Fibroblast of the conjunctiva (primary cell): ENCODE measurements at places on chromosomes 5 and 9.

DNA sequence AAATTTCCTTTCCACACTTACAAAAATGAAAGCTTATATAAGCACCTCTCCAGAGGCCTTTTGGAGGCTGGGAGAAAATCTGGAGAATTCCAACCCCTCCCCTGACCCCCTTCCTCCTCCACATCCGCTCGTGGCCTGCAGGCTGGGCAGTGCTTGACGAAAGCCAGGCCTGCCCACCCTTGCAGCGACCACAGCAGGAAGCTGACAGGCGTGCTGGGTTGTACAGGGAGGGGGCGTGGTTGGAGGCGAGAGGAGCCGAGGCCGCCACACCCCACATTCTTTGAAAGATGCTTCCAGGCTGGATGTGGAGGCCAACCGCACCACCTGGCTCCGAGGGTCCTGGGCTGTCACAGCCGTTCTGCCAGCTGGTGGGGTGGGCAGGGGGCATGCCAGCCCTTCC lies 47.8 kb upstream of the IER5L start:
- DNase-seq = peak; percentile 12

- no peak for DNase-seq
Measured at GRCh38 chr5:107809201-107810034, 138.7 kb upstream of the EFNA5 start.

DNA sequence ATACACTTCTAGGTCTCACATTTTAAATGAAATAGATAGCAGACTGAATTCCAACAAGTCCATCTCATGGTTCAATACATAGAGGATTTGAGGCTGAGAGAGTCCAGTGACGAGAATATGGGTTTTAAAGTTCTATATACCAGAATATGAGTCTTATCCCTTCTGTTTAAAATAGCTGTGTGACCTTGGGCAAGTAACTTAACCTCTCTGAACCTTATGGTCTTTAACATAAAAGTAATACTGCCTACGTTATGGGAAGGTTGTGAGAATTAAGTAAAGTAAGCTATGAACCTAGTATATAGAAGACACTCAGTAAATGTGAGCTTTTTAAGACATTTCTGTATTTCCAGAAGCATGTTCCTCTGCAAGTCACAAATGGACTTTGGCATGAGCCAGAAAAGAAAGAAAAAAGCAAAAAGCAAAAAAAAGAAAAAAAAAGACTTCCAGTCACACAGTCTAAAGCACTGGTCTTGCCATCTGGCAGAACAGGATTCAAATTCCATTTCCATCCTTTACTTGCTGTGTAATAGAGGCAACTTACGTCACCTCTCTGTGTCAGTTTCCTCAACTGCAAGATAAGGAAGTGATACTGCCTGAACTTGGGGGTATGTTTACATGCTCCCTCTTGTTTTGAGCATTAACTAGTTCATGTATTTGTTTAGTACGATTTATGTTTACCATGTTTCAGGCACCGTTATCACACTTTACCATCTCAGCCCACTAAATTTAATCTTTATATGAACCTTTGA lies 248.2 kb downstream of the TRIM32 start:
- DNase-seq = no peak

DNA sequence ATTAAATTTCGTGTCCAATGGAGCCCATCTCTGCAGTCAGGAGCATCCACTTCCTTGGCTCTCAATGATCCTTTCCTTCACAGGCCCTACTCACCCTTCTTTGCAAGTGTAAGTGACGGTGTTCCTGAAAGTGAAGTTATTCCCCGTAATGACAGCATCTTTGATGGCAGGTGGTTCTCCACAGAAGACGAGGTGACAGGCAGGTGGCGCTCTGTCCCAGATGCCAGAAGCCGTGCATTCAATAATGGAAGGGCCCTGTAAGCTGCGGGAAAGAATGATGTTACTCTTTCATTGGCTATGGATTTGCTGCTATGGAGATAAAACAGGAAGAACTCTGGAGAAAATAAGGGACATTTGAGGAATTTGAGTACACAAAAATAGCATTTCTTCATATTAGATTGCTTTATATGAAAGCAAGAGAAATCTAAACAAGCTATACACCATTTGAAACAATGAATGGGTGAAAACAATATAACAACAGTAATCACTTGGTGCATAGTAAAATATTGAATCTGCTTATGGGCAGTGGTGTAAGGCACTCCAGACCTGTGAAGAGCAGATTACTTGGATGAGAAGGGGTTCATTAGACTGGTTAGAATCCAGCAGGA lies 89.9 kb upstream of the TXNDC8 start:
- peak; percentile 30 for DNase-seq

DNA sequence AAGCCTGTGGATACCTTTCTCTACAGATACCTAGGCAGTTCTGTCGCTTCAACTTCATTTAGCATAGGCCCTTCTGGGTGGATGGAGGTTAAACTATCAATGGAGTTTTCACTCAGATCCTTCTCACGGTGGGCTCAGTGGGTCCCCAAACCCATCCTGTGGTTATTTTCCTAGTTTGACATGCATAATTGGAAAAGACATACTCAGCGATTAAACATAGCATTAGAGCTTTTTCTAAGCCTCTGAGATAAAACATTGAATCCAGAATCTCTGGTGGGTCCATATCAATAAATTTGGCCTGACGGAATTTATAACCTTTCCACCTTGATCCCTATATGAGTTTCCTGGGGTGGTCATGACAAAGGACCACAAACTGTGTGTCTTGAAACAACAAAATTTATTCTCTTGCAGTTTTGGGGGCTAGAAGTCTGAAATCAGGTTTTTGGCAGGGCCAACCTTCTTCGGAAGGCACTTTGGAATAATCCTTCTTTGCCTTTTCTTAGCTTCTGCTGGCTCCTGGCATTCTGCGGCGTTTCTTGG lies 1.7 kb upstream of the OTULIN start:
- DNase-seq = no peak

DNA sequence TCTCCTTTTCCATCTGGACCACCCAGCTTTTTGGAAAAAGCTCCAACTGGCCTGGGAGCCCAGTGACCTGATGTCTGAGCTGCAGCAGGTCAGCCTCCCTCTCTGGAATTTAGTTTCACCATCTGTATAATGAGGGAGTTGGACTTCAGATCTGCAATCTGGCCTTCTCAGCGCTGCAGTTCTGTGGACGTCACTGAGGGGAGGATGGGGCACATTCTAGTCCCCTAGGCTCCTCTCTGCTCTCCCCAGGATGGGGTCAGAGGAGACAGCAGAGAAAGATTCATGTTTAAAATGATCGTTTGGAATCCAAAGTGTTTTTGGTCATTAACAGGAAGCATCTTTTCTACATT lies 10.2 kb downstream of the OR13J1 start:
- DNase-seq = no peak

DNA sequence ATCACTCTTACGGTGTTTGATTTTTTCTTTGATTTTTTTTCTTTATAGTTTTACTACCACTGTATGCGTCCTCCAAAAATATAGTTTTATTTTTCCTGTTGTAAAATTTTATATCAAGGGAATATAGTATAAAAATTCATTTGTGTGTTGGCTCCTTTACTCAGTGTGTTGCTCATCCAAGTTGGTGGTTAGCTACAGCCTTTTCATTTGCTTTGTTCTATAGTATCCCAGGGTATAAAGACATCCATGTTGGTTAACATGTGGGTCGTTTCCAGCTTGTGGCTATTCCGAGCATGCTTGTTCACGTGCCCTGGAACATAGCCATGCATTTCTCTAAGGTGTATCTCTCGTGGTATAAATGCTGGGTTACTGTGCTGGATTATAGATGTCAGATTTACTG lies 54.8 kb upstream of the DAB2 start:
- DNase-seq = no peak

- no peak for DNase-seq
Measured at GRCh38 chr5:77101298-77101697, 14.2 kb upstream of the ZBED3 start.

DNA sequence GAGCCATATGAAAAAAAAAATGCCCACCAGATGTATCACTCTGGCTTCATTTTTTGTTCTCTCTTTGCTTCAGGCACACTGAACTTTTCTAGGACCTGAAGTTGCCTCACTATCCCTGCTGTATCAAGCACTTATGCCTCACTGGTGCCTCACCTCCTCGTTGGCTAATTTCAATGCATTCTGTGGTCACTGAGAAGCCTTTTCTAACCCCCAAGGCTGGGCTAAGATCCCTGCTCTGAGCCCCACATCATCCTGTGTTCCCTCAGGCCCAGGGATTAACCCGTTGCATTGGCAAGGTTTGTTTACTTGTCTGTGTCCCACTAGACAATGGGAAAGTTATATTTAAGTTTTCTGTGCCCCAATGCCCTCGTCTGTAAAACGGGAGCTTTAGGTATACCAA lies 362.7 kb downstream of the OSTF1 start:
- DNase-seq = no peak

DNA sequence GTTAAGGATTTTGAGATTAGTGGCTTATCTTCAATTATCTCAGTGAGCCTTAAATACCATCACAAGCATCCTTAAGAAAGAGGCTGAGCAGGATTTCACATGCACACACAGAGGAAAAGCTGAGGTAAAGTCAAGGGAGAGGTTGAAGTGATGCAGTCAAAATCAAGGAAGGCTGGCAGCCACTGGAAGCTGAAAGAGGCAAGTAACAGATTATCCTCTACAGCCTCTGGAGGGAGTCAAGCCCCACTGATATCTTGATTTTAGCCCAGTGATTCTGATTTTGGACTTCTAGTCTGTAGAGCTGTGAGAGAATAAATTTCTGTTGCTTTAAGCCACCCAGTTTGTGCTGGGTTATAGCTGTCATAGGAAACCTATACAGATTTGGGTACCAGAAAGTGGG lies 80.1 kb downstream of the ANKRD31 start:
- no peak for DNase-seq

DNA sequence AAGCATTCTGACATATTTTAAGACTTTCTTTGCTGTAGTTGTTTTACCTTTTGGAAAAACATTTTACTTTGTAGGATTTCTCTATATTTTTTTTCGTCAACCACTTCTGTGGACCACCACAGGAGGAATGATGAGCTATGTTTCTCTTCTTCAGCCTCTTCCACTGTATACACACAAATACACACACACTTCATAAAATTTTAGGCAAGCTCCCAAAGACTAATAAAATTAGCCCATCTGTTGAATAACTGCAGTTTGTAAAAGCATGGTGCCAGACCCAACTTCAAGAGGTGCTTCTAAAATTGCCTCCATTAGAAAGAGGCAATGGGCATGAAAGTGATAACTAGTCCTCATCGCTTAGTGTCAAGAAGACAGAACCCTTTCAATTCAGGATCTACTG lies 4.1 kb upstream of the CEP120 start:
- no peak for DNase-seq

GRCh38 chr5:163917747-163918146 lies 412.3 kb downstream of the MAT2B start:
- DNase-seq = no peak

- DNase-seq = no peak
Measured at GRCh38 chr5:135657536-135658305, 78.9 kb upstream of the CXCL14 start.

DNA sequence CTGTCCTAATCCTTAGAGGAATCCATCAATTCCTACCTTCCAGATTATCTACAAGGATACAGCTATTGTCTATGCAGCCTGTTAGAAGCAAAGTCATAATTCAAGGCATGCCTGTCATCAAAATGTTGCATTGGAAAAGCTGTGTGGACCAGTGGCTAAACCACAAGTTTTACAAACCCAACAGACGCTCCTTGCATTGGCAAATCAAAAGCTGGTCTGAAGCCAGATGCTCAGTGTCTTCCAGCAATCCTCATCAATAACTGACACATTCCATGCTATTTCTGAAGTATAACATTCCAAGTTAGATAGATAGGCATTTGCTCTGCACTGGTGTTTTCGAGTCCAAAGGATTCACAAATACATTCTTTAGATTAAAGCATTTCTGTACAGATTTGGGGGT lies 213.6 kb downstream of the EBF1 start:
- no peak for DNase-seq

DNA sequence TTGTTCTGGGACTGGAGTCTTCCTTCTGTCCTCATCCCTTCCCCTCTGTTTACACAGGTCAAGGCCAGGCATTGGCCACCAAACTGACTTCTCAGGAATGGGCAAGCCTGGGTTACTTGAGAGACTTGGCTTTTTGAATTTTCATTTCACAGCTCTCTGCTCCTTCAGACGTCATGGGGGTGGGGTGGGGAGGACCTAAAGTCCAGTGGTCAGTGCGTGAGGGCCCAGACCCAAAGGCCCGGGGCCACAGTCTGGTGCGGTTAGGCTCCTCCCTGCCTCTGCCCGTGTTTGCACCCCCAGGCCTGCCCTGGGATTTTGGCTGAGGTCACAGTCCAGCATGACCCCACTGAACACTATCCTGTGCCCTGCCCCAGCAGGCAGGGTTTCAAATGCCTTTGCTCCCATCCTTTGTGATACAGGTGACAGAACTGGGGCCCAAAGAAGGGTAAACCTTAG lies 4.1 kb upstream of the CXXC5 start:
- DNase-seq = no peak

DNA sequence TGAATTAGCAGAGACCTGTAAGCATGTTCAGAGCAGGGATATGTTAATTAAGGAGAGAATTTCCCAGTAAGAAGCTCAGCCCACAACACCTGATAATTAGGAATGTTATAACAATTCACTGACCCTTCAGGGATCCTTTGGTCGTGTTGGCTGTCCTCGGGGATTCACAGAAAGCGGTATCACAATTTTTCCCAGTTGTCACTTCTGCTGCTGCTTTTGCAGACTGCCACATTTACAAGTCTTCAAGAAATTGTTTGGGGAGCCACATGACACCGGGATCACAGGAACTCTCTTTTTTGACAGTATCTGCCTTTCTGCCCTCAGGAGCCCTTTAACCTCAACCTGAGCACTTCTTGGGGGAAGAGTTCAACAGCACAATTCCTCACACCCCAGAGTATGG lies 265.5 kb downstream of the GLIS3 start:
- DNase-seq = no peak

- peak; percentile 13 for DNase-seq
Measured at GRCh38 chr5:16492398-16493140, 27.0 kb upstream of the ZNF622 start.

DNA sequence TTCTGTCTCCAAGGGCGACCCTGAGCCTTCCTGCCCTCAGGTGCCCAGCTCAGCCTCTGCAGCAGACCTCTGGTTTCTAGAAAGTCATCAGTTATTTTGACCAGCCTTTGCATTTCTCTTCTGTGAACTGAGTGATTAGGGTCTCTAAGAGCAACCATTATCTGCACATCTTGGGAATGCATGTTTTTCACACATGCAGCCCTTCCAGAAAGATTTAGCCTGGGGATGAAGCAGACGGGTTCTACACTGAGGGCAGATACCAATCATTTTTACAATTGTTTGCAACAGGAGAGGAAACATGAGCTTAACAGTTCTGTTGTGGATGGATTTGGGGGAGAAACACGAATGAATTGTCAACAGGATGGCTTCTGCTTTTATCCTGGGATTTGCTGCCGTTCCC lies 90.1 kb upstream of the PITX1 start:
- DNase-seq = no peak
